ENCODE measurements at places on chromosomes 5 and 9.

GRCh38 chr9:108750661-108751215 is 105.0 kb downstream of the ACTL7B start:
- DNase-seq, result no peak

DNA sequence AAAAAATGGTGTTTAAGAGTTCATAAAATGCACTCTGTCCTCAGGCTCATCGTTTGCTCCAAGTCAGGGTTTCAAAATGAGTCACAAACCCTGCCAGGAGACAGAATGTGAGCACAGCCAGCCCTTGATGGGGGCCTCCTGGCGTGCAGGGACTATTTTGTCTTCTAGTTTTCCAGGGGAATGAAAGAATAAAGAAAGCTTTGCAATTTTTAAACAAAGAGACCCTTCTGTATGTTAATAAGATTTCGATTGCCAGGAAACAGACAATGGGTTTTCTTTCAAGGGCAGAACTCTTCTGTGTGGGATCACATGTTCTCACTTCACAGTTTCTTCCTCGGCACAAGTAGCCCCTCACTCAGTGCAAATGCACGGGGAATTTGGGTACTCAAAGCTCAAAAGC is 121.4 kb upstream of the C6 start:
- no peak for DNase-seq

GRCh38 chr5:10279925-10280720 is 27.6 kb downstream of the CMBL start:
- DNase-seq, result no peak

- DNase-seq, result no peak
These were observed 165.9 kb downstream of the GAPVD1 start for GRCh38 chr9:125427556-125427955.

DNA sequence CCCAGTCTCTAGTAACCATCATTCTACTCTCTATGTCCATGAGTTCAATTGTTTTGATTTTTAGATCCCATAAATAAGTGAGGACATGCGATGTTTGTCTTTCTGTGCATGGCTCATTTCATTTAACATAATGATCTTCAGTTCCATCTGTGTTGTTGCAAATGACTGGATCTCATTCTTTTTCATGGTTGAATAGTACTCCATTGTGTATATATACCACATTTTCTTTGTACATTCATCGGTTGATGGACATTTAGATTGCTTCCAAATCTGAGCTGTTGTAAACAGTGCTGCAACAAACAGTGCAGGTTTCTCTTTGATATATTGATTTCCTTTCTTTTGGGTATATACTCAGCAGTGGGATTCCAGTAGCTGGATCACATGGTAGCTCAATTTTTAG is 46.4 kb downstream of the S100Z start:
- no peak for DNase-seq
